ENCODE measurements at places on chromosomes 13 and 19. TPM values are rescaled to one million over a fixed set of nuclear protein-coding genes. Genes with fewer than 3 reads are reported as not detected.

BSG gene
- 638 TPM for total RNA-seq

DNA sequence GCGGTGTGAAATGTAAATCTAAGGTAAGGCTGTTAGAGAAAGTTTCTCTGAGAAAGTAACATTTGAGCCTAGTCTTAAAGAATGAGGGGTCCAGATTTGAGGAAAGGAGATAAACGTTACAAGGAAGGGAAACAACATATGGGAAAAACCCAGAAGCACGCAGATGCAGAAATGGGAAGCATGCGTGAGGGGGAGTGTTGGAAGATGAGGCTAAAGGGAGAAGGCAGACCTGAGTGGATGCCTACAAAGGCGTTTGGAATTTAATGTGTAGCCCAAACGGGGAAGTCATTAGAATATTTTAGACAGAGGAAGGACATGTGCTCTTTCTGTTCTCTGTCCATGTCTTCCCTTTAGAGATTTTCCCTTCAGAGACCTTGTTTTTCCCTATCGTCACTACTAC, 61.0 kb downstream of the TPT1 start:
- no peak for DNase-seq

WTIP gene
- 39.9 TPM for total RNA-seq

DNA sequence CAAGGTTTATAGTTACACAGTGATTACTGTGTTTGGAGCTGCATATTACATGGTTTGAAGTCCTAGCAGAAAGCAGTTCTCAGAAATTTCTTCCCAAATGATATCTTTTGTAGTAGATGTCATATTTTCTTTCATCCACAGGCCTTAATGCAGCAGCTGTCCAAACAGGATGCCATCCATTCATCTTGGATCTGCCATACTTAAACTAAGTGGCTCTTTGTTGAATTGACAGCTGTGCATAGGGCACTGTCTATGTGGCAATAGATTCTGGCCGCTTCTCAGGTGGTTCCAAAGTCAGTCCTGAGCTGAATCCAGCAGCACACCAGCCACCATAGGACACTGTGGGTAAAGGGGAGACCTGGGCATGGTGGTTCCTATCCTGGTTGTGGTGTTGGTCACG, 41.6 kb upstream of the SPRY2 start:
- no peak for DNase-seq

DNA sequence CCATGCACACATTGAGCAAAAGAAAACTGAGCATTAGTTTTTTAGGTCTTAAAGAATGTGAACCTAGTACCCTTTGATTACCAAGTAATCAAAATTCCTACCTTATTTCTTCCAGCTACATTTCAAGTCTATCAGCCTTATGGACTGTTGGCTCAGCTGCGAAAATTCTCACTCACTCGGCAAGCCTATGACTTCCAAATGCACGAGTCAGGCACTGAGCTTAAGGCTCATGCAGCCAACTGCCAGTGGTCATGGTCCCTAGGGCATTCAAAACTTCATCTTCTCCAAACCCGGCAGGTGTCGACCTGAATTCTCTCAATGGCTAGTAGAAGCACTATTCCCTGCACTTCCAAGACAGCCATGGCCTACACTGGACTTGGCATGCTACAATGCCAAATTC, 41.2 kb downstream of the RUBCNL start:
- DNase-seq, result no peak

- DNase-seq, result no peak
Measured at GRCh38 chr13:40786568-40786996, 2.8 kb upstream of the SLC25A15 start.

RNF113B gene
- not detected for total RNA-seq

GRCh38 chr19:18233224-18233825, 7.1 kb upstream of the PDE4C start:
- DNase-seq, result no peak
